ENCODE measurements at places on chromosomes 4 and X.

GRCh38 chr4:27149541-27150212 is 289.0 kb downstream of the STIM2 start:
- no peak for DNase-seq

GRCh38 chrX:121832446-121832845 is 785.0 kb downstream of the GLUD2 start:
- DNase-seq = no peak

DNA sequence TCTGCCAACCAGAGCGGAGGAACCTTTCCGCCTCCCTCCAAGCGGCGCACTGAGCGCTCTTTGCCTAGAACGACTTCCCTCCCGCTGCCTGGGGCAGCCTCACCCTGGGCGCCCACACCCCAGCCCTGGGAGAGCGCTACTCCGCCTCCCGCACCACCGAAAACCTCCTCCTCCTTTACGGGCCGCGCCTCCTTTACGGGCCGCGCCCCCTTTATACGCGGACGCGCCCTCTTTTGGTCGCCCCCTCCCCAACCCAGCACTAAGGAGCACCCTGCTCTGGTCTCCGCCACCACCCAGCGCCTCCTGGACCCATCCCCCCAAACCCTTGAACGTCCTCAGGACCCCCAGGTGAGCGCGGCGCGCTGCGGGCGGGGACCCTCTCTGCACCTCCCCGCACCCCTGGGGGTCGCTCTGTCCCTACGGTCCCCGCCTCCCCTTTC is 586 bp upstream of the NSG1 start:
- DNase-seq = no peak

DNA sequence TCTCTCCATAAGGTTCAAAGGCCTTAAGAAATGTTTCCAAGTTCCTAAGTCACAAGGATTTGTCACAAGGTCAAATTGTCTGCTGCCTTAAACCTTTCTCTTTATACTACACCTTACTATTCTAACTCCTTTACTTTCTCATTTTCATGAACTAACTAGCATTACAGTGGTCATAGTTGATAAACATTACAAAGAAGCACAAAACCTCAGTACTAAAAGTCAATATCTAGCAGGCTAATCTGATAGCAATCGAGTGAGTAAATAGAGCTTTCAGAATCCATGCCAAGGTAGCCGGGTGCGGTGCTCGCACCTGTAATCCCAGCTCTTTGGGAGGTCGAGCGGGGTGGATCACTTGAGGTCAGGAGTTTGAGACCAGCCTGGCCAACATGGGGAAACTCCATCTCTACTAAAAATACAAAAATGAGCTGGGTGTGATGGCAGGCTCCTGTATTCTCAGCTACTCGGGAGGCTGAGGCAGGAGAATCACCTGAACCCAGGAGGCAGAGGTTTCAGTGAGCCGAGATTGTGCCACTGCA is 510.0 kb downstream of the GBA3 start:
- DNase-seq = no peak

All from cardiac septum (tissue), 1 donor.